GM13976 (cell line): ENCODE measurements at places on chromosomes 1 and 21.

DNA sequence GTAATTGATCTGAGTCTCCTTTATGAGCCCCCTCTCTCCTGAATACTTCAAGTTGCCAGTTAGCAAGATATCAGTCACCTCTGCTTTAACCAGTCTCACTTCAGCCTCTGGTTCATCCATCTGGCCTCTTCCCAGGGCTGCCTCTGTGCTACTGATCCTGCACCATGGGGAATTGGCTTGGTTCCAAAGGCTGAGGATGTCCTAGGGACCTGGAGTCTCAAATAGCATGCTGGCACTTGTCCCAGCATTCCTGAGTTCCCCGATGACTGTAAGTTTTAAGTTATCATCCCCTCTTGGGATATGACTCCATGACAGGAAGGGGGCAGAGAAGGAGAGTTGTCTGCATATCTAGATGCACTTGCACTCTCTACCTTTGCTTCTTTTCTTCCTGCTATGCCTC is 252.0 kb downstream of the PTBP2 start:
- no peak for DNase-seq

GRCh38 chr1:206714331-206715058 is 29.8 kb downstream of the MAPKAPK2 start:
- DNase-seq = no peak

- DNase-seq = peak; percentile 32
These were observed 17.1 kb downstream of the CAPZA1 start for GRCh38 chr1:112636597-112637253.

DNA sequence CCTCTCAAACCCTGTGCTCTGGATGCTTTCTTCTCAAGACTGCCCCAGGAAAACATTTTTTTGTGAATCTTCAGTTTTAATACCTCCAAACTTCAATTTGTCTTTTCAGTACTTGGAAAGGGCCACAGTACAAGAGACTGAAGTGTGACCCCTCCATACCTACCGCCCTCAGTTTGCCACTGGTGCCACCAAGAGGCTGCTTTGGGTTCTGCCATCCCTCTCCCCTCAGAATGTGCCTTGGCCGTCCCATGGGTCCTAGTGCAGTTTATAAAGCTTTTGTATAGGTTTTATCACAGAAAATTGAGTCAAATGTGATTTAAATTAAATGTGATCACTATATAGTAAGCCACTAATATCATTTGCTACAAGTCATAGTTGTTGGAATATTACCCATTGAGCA is 60.8 kb upstream of the PGD start:
- peak; percentile 72 for DNase-seq
